Stimulated activated naive CD8-positive, alpha-beta T cell treated with anti-CD3 and anti-CD28 coated beads, Interleukin-15, Interleukin-2, amounts not matched to agents 100 U/mL and 50 U/mL, for 24 hours (primary cell): ENCODE measurements at places on chromosomes 12 and 14.

DNA sequence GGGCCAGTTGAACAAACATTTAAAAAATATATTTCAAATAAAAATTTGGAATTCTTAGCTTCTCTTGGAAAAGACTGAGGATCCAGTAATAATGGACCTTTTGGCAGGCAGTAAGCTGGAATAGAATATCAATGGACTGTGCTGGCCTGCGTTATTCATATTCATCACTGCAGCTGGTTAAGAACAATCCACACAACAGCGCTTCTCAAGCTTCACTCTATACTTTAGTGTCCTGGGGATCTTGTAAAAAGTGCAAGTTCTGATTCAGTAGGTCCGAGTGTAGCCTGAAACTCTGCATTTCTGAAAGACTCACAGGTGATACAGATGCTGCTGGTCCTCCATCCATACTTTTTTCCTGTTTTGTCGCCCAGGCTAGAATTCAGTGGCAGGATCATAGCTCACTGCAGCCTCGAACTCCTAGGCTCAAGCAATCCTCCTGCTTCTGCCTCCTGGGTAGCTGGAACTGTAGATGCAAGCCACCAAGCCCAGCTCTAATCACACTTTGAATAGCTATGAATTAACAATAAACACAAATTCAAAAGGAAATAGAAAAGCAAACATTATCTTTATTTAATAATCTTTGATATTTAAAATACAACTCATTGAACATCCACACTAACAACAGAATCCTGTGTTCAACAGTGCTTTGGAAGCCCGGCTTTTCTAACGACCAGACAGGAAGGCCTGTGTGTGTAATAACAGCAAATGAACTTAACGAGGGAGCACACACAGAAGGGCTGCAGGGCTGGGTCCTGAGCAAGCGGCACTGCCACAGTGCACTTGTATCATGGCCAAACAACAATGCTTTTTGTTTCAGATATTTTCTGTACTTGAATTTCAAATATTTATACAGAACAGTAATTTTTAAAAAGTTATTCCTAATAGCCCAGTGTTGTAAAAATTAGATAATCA is 18.4 kb upstream of the TRIP11 start:
- no peak for DNase-seq

- no peak for DNase-seq
These were observed 5.5 kb downstream of the C12orf56 start for GRCh38 chr12:64385019-64385418.

DNA sequence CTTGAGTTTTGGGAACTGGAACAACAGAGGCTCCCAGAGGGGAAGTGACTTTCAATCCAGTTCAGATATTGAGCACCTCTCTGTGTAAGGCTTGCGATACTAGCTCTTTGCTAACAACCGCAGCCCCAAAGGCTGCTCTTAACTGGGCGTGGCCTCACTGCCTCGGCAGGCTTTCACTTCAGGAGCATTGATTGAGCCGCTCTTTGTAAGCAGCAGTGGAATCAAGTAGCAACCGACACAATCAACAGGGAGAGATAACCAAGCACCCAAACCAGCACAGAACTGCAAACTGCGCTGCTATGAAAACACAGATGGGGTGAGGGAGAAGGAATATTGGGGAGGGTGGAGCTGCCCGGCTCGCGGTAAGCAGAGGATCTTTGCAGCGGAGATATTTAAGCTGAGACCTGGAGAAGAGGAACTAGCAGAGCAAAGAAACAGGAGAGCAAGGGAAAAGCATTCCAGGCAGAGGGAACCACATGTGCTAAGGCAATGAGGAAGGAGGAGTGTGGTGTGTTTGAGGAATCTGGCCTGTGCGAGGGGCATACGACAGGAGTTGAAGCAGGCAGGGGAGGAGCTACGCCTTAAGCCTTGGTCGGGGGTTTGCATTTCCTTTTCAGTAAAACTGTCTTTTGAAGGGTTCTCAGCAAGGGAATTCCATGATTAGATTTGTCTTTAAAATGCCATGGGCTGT is 17.3 kb upstream of the YY1 start:
- DNase-seq, result peak; percentile 65

DNA sequence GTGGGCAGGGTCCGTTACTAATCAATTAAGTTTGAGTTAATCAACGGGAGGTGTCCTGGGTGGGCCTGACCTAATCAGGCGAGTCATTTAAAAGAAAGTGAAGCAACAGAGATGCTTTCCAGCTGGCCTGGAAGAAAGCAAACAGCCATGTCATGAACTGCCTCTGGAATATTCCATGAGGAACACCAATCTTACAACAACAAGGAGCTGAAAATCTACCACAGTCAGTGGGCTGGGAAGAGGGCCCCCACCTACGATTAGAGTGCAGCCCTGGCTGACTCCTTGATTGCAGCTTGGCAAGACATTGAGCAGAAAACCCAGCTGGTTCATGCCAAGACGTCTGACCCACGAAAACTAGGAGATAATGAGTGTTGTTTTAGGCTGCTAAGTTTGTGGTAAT is 56.2 kb downstream of the SSPN start:
- no peak for DNase-seq

- no peak for DNase-seq
These were observed 153.9 kb downstream of the PRKCH start for GRCh38 chr14:61475316-61475715.
